ENCODE measurements at places on chromosomes 2 and 18. TPM values are rescaled to one million over a fixed set of nuclear protein-coding genes. Genes with fewer than 3 reads are reported as not detected.

DNA sequence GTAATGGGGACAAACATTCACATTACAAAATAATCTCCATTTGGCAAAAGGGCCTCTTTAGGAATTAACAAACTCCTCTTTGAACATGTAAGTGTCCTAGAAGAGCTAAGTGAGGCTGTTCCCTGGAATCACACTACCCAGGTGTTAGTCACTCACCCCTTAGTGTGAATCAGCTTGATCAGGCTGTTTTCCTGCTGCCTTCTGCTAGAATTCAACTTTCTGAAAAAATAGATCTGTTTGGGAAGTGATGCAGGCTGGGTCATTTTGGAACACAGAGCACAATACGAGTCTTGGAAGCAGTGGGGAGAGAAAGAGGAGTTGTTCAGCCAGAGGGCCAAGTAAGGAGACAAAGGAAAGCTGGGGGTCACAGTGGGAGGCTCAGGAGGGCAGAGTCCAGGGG is 40.0 kb downstream of the TTC32 start:
- H3K27ac ChIP-seq = no peak overlapping the region
- no peaks in the 10 kb centered on the region for H3K36me3 ChIP-seq
- peaks cover 6% of the 10 kb centered on the region for H3K4me1 ChIP-seq
- peaks cover 4% of the 10 kb centered on the region for H3K27me3 ChIP-seq

DNA sequence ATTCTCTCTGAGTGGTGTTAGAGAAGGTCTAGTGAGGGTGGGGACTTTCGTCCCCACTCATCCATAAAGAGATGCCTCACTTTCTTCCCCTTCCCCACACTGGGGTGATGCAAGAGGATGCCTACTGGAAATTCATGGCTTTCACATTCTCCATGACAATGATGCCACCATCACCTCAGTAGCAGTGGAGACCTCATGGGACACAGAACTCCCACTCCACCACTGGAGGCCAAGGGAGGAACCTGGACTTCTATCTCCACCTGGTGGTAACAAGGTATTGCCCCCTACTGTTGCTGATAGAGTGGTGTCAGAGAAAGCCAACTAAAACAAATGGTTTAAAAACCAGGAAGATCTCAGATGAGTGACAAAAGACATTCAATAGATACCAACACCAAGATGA is 110.9 kb downstream of the INHBB start:
- no peaks in the 10 kb centered on the region for H3K36me3 ChIP-seq
- no peak overlapping the region for H3K27ac ChIP-seq
- no peak overlapping the region for H3K4me3 ChIP-seq
- H3K27me3 ChIP-seq = peaks cover 2% of the 10 kb centered on the region
- DNase-seq = no peak

GRCh38 chr2:102181376-102181775 is 5.4 kb upstream of the IL1RL2 start:
- H3K4me1 ChIP-seq = peaks cover 6% of the 10 kb centered on the region
- no peak overlapping the region for H3K27ac ChIP-seq
- H3K4me3 ChIP-seq = no peak overlapping the region

DNA sequence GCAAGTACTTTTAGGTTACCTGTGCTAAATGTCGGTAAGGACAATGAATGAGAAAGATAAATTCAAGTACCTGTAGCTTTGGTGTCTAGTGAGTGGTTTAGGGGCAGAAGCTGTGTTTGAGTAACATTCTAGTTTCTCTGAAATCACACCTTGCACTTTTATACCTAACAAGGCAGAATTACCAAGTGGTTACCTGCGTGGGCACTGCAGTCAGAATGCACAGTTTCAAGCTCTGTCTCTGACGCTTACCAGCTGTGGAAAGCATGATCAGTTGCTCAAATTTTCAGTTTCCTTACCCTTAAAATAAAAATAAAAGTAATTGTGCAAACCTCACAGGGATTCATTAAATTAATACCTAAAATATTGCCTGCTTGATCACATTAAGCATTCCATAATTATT is 846.9 kb upstream of the VRK2 start:
- no peak overlapping the region for H3K27ac ChIP-seq
- no peaks in the 10 kb centered on the region for H3K4me1 ChIP-seq
- no peaks in the 10 kb centered on the region for H3K36me3 ChIP-seq
- DNase-seq = no peak

- no peaks in the 10 kb centered on the region for H3K4me1 ChIP-seq
- H3K27ac ChIP-seq = no peak overlapping the region
- no peak overlapping the region for H3K4me3 ChIP-seq
- DNase-seq = no peak
- H3K27me3 ChIP-seq = no peaks in the 10 kb centered on the region
- H3K36me3 ChIP-seq = no peaks in the 10 kb centered on the region
These were observed 1045.0 kb upstream of the DDX18 start for GRCh38 chr2:116769514-116769913.

GRCh38 chr2:72145658-72146329 is 1.9 kb downstream of the CYP26B1 start:
- no peak for DNase-seq
- H3K4me3 ChIP-seq = peak overlapping the region; percentile 33
- H3K4me1 ChIP-seq = peaks cover 40% of the 10 kb centered on the region
- peaks cover 61% of the 10 kb centered on the region for H3K27me3 ChIP-seq

DNA sequence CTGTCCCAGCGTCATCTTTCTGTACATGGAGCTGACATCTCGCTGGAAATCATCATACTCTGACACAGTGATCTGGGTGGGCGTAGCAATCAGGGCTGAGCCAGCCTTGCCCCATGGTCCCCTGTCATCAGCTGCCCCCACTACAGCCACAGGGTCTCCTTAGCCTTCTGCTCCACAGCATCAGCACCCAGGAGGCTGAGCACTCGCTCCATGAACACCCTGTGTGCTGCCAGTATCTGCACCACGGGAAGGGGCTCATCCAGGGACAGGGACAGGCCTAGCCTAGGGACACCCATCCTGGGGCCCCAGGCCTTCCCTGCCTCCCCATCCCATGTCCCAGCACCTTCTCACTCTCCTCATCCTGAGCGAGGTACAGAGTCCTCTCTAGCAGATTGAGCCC is 11.4 kb downstream of the ALPG start:
- DNase-seq = no peak
- peaks cover 50% of the 10 kb centered on the region for H3K27me3 ChIP-seq
- H3K27ac ChIP-seq = no peak overlapping the region
- peak overlapping the region; percentile 4 for H3K4me3 ChIP-seq

- peak overlapping the region; percentile 93 for H3K4me3 ChIP-seq
- peaks cover 29% of the 10 kb centered on the region for H3K4me1 ChIP-seq
- peak overlapping the region; percentile 77 for H3K27ac ChIP-seq
- no peak for DNase-seq
- H3K36me3 ChIP-seq = peaks cover 4% of the 10 kb centered on the region
- H3K27me3 ChIP-seq = no peaks in the 10 kb centered on the region
These were observed 494 bp upstream of the RBM45 start for GRCh38 chr2:178111743-178112142.

- DNase-seq = no peak
- no peak overlapping the region for H3K4me3 ChIP-seq
- peaks cover 3% of the 10 kb centered on the region for H3K4me1 ChIP-seq
- no peak overlapping the region for H3K27ac ChIP-seq
- no peaks in the 10 kb centered on the region for H3K27me3 ChIP-seq
These were observed 105.0 kb downstream of the LAMA3 start for GRCh38 chr18:23793985-23794867.

GRCh38 chr2:26623541-26624495 is 17.3 kb downstream of the CIB4 start:
- H3K4me1 ChIP-seq = peaks cover 4% of the 10 kb centered on the region
- H3K36me3 ChIP-seq = no peaks in the 10 kb centered on the region
- H3K27me3 ChIP-seq = peaks cover 4% of the 10 kb centered on the region
- no peak overlapping the region for H3K4me3 ChIP-seq
- DNase-seq = no peak

The AMER3 gene
- not detected for total RNA-seq

The RNF144A gene
- total RNA-seq = 32.6 TPM

The MARCO gene
- total RNA-seq = not detected
